ENCODE measurements at places on chromosomes 11 and 22.

DNA sequence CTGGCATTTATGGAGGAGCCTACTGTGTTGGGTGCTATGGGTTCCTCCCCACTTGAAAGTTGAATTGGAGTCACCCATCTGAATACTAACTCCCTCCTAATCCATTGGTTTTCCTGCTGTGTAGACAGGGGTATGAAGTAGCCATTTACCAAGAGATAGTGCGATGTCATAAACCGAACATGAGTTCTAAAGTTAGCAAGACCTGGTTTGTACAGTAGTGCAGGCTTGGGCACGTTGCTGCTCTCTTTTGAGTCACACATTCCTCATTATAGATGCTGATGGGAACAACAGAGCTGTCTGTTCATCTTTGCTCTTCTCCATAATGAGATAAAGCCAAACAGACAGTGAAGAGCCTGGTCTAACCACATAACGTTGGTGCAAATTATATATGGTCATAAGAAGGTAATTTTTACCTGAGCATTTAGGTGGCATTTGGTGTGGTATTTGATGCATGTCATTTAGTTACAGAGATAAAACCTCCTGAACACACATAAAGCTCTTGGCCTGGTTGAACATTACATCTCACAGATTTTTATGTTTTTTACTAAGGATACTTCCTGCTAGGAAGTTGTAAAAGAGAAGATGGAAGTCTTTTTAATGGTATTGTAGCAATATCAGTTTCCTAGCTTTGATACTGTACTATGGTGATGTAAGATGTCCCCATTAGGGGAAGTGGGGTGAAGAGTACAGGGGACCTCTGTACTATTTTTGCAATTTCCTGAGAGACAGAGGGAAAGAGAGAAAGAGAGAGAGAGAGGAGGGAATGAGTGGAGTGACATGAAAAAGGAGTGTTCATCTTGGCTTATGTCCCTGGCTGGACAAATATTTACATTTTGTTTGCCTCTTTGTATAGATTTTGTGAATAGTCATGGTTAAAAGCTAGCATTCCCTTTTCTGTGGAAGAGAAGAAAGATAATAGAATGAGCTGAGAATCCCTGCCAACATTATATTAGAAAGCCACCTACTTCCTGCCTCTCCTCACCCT lies 27.9 kb downstream of the GRAP2 start:
- peak; percentile 29 for DNase-seq

DNA sequence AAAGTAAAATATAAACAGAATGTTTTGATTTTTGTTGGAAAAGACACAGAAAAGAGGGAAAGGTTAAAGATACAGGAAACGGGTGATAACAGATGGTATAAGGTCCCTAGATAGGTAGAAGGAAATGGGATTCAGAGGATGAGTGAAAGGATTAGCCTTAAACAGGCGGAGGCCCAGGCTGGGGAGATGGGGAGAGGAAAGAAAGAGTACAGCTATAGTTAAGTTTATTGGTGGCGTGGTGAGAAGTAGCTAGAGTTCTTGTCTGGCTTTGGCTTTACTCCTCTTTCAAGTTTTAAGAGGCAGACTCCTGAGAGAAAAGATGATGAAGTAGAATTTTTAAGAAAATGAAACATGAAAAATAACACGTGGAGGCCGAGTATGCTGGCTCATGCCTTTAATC lies 13.7 kb downstream of the ZBTB44 start:
- DNase-seq, result no peak

DNA sequence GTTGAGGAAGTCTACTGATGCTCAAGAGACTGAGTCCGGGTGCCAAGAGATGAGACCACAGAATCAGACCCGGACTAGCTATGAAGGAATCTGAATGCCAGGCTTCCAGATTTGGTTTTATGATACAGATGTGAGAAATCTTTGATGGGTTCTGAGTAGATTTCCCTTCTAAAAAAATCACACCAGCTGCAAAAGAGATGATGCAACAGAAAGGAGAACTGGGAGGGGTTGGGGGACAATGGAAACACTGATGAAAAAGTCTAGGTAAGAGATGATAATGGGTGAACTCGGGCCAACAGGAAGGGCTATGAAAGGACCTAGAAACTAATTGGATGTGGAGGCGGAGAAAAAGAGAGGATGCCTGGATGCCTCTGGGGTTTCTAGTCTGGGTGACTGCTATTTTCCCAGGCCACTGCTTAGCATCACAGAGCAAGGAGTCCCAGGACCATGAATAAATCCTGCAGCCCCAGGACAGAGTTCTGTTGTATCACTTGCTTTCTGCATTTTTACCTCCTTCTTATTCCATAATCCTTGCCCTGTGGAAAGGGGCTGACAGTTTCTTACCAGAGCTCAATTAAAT lies 115.4 kb upstream of the SEZ6L start:
- DNase-seq, result peak; percentile 67

DNA sequence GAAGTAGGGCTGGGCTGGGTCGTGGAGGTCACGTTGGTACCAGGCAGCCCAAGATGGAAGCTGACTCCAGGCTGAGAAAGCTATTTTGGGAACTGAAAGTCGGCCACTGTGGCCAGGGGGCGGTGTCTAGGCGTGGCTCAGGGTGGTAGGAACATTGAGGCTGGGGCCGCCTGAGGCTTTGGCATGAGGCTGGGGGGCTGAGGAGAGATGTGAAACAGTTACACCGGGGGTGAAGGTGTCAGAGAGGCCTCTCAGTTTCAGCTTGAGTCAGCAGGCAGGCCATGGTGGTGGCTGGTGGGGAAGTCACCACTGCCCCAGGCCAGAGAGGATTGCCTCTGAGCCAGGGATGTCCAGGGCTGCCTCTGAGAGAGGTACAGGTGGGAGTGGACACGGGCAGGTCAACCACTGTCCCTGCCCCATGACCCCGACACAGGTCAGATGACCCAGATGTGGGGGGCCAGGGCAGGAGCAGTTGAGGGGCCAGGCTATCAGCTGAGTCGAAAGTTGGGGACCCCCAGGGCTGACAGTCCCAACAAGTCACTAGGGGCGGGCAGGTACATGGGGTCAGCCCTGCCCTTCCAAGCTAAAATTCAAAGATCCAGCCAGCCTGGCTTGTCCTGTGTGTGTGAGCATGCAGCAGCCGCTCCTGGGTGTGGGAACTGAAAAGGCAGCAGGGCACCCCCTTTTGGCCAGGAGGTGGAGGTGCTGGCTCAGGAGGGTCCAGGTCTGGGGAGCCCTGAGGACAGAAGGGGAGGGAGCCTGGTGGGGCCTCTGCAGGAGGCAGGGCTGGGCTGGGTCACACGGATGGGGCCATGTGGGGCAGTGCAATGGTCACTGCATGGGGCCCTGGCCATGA lies 7.2 kb downstream of the KCNK7 start:
- DNase-seq, result peak; percentile 68

DNA sequence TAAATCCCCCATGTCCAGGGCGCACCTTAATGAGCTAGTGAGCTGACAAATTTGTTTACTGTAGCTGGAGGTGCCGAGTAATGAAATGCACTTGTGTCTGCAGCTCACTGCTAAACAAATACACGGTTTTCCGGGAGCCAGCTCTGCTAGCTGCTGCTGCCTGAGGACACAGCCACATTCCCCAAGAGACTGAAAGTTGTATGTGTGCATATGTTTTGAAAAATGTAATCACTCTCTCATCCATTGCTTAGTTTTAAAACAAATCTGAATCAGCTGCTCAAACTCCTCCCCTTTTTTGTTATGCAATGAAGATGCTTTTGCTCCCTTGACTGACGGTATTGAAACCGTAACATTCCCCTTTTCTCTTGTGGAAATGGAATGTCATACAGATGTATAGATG lies 62.4 kb upstream of the NNMT start:
- peak; percentile 91 for DNase-seq

- DNase-seq, result peak; percentile 61
Observed at GRCh38 chr11:100823360-100823759, 136.3 kb downstream of the ARHGAP42 start.

GRCh38 chr11:43567396-43567975 lies 113.1 kb upstream of the HSD17B12 start:
- DNase-seq, result peak; percentile 63

- no peak for DNase-seq
Observed at GRCh38 chr11:43498561-43498960, 139.8 kb downstream of the TTC17 start.

- no peak for DNase-seq
Observed at GRCh38 chr11:67041602-67042001, 15.0 kb upstream of the RHOD start.

- DNase-seq, result no peak
Observed at GRCh38 chr11:4809246-4809645, 5.1 kb upstream of the OR52R1 start.

GRCh38 chr11:114377612-114378267 lies 22.6 kb downstream of the C11orf71 start:
- DNase-seq, result no peak

Measured in NCI-H69 (cell line).